ENCODE measurements at places on chromosomes 16 and 17. TPM values are rescaled to one million over a fixed set of nuclear protein-coding genes. Genes with fewer than 3 reads are reported as not detected.

DNA sequence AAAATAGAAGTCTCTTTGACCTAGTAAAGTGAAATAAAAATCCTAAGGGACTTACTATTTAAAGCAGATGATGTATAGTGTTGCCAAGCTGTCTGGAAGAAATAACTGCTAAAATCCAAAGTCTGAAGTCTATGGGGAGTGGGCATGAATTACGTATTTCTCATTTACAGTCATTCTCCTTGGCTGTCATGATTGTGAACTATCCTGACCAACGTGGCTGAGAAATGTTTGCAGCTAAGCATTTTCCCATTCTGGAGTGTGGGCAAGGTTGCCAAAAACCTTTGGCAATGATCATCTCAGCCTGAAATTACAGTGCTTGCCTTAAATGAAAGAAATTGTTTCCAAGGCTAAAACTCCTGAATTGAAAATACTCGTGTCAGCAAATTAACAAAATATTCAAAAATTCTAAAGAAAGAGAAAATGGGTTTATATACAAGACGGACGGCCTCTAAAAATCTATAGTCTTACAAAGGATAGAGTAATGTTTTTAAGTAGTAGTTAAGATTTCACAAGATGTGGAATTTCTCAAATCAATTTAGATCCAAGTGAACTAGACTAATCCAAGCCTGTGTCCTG is 77.0 kb downstream of the CACNG1 start:
- DNase-seq, result no peak

The PRR35 gene
- not detected for total RNA-seq

GRCh38 chr16:16093628-16094332 is 129.5 kb downstream of the ABCC6 start:
- no peak for DNase-seq

The CXCL16 gene
- 1.8 TPM for total RNA-seq

DNA sequence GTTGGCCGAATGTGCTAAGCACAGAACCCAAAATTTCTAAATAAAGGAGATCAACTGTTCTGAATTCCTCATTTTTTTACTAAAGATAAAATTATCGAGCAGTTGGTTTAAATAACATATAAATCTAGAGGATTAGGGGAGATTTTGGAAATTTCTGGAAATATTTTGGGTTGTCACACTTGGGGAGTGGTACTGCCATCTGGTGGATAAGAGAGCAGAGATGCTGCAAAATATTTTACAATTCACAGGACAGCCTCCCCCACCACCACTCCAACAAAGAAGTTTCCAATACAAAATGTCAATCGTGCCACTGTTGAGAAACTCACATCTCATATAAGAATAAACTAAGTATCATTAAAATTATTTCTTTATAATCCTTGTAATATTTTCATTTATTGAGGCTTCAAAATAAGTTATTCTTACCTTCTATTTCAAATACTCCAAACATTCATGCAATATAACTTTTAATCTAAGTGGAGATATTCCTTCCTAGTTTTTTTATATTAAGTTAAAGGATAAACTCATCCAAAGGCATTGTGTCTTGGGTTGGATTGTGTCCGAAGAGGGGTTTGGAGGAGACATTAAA is 17.0 kb upstream of the ABCA8 start:
- no peak for DNase-seq

DNA sequence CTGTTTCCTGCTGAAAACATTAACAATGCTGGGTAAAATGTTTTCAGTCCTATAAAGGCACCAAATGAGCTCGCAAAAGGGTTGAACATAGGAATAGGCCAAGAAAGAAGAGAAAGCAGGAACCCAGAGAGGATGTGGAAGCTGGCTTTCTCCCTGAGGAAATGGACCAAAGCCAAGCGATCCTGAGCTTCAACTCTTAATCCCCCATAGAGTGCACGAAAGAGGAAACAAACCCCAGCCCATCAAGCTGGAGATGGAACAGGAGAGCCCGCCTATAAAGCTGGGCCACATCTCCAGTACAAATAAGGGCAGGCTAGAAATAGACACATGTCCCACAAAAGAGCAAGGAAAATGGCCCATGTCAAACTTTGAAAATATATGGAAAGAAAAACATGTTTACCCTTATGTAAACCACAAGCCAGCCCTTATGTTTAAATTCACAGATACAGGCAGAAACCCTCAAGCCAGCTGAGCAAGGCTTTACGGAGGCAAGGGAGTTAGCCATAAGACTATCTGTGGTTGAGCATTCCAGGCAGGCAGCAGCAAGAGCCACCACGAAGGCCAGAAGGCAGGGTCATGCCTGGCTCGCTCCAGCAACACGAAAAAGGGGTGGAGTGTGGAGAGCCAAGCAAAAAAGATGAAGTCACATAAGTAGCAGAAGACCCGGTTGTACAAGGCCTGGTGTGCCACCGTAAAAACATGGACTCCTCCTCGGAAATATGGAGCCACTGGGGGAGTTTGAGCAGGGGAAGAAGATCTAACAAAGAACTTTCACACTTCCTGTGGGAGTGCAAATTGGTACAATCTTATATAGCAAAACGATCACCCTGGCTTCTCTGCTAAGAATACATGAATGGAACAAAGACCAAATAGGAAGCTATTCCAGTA is 27.8 kb downstream of the COPRS start:
- no peak for DNase-seq

- no peak for DNase-seq
Observed at GRCh38 chr16:80330150-80330549, 210.6 kb upstream of the DYNLRB2 start.

The MRC2 gene
- total RNA-seq, result 3.1 TPM

Data from activated T-helper 2 cell treated with anti-CD3 and anti-CD28 coated beads, Interferon-gamma antibody, Interleukin-2, Interleukin-4, amounts not matched to agents 10 μg/mL and 5 μg/mL and 100 μg/mL, durations not matched to agents 14 hours and 24 hours and 36 hours (primary cell).